ENCODE measurements at places on chromosomes 11 and 22.

DNA sequence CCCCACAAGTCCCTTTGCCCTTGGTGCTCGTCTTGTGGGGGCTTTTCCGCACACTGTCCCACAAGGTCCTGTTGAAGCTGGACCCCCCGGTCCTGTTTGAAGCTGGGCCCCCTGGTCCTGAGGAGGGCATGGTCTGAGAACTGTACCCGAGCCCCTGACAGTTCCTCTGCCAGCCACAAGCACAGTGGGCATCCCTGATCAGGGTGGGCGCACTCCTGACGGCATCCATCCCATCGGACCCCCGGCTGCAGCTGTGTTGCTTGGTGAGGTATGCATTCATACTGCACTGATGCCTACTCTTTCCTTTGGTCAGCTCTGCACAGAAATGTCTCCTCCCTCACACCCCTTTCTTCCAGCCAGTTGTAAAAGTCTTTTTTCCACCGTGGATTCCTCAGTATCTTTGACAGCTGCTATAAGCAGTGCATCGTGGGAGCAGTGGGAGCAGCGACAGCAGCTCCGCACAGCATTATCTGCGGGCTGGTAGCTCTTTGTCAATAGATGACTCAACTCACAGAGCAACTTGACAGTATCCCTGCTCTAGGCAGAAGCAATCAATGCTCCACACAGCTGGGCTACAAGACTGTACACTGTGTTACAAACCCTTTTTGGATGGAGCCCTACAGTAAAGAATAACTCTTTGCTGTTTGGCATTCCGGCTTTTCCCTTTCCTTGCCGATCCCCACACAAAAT is 1030.8 kb upstream of the CCDC90B start:
- no peak overlapping the region for H3K4me3 ChIP-seq
- no peak for DNase-seq
- no peak overlapping the region for H3K27ac ChIP-seq
- no peaks in the 10 kb centered on the region for H3K36me3 ChIP-seq

DNA sequence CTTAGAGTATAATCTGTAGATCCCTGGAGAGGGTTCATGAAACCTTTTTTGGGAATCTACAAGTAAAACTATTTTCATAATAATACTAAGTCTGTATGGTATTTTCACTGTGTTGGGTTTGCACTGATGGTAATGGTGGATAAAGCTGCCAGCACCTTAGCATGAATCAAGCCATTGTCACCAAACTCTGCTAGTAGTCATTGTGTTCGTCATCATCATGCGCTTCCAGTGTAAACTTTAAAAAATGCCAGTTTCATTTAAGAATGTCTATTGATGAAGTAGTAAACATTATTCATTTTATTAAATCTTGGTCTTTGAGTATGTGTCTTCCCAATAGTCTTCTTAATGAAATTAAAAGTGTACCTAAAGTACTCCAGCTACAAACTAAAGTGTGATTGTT is 15.0 kb downstream of the ALKBH3 start:
- no peaks in the 10 kb centered on the region for H3K4me1 ChIP-seq
- no peak overlapping the region for H3K4me3 ChIP-seq
- H3K27ac ChIP-seq = no peak overlapping the region
- DNase-seq = no peak
- no peaks in the 10 kb centered on the region for H3K27me3 ChIP-seq

GRCh38 chr11:5684646-5685362 is at the start of gene TRIM5:
Gene TRIM5, minus strand, starts transcription at chr11:5685074. Its CDS starts 4,897 bp downstream, at chr11:5680177.
- DNase-seq = peak; percentile 76
- H3K4me3 ChIP-seq = peak within 1 kb of the TSS; percentile 95
- H3K27me3 ChIP-seq = no peaks in the 10 kb centered on the region
- peaks cover 31% of the 10 kb centered on the region for H3K4me1 ChIP-seq

- no peak overlapping the region for H3K4me3 ChIP-seq
- H3K27me3 ChIP-seq = no peaks in the 10 kb centered on the region
- no peak for DNase-seq
- no peaks in the 10 kb centered on the region for H3K36me3 ChIP-seq
- H3K4me1 ChIP-seq = no peaks in the 10 kb centered on the region
Measured at GRCh38 chr11:15476371-15476917, 361.7 kb downstream of the INSC start.

- H3K4me1 ChIP-seq = peaks cover 8% of the 10 kb centered on the region
- peaks cover 16% of the 10 kb centered on the region for H3K27me3 ChIP-seq
- H3K36me3 ChIP-seq = no peaks in the 10 kb centered on the region
- no peak for DNase-seq
Measured at GRCh38 chr22:36129486-36130388, 30.8 kb downstream of the APOL3 start.
